Activated CD8-positive, alpha-beta T cell treated with anti-CD3 and anti-CD28 coated beads, Interleukin-2, amount 10 ng/mL, durations not matched to agents 7 days and 5 days (primary cell): ENCODE measurements at places on chromosomes 12 and 14. TPM values are rescaled to one million over a fixed set of nuclear protein-coding genes. Genes with fewer than 3 reads are reported as not detected.

DNA sequence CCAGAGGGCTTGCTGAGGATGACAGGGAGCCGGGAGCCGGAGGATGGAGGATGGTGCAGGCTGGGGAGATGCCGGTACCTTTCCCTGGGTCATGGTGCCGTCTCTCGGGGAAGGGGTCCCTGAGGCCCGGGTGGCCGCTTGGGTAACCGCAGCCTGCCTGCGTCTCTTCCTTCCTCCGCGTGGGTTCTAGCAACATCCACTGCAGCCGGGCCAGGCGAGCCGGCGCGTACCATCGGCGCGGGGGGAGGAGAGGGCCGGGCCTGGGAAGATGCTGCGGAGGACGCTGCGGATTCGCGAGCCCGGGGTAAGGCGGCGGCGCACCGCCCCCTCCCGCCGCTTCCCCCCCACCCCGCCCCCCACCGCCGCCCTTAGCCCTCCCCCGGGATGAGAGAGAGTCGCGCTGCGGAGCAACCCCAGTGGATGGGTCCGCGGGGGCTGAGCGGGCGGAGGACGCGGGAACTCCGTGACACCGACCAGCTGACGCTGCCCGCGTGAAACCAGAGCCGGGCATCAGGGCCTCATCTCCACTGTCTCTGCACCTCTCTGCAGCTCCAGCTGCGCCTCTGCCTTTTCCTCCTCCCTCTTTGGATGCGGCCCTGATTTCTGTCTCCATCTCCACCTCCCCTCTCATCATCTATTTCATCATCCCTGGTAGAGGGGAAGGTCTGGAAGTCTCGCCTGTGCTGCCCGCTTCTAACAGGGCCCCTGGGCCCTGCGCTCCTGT, at the start of gene FAIM2:
FAIM2 (minus strand) TSS at position 201 of the 724 bp plus-strand sequence; CDS start at position 93, 108 bp downstream.
- H3K4me1 ChIP-seq, result peaks cover 17% of the 10 kb centered on the region
- H3K27me3 ChIP-seq, result peaks cover 14% of the 10 kb centered on the region
- peak within 1 kb of the TSS; percentile 67 for H3K4me3 ChIP-seq
- no peaks in the 10 kb centered on the region for H3K36me3 ChIP-seq

DNA sequence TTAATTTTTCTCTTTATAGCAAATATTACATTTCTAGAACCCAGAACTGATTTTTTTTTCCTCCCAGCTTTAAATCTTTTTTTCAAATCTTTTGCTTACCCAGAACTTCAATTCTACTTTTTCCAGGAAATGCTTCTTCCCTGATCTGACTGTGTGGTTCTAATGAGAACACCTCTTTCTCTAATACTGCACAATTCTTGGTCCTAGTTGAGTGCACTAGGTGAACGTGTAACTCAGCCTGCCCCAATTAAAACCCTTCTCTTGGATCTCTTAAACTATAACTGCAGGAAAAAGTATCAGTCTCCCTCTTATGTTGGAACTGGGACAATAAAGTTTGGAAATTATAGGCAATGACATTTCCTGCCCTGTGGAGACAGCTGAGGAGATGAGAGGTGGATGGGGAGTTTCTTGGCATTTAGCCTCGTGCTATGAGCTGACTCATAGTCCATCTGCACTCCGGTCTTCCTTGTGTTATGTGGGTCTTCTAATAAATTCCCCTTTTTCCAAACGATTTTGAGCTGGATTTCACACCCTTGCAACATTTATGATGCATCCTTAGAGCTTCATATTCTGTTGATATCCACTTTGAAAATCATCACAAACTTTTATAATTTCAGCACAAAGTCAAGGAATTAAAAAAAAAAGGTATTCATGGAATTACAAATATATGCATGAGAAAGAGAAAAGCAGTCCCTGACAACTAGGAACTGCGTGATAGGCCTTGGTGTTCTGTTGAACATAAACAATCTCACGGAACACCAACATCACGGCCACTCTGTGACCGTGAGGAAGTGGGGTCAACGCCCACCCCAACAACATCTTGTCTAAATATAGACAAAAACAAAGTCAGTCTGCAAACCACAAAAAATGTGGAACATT, 52.4 kb downstream of the BRMS1L start:
- H3K36me3 ChIP-seq, result no peaks in the 10 kb centered on the region
- no peaks in the 10 kb centered on the region for H3K27me3 ChIP-seq
- H3K4me3 ChIP-seq, result no peak overlapping the region
- peaks cover 13% of the 10 kb centered on the region for H3K4me1 ChIP-seq

- no peak for DNase-seq
- no peak overlapping the region for H3K4me3 ChIP-seq
- H3K36me3 ChIP-seq, result peaks cover 2% of the 10 kb centered on the region
- H3K4me1 ChIP-seq, result peaks cover 14% of the 10 kb centered on the region
Measured at GRCh38 chr12:52267699-52268098, 6.7 kb upstream of the KRT86 start.

GRCh38 chr14:31265701-31266398, 58.3 kb upstream of the HECTD1 start:
- DNase-seq, result no peak
- H3K27ac ChIP-seq, result no peak overlapping the region
- no peaks in the 10 kb centered on the region for H3K36me3 ChIP-seq
- no peak overlapping the region for H3K4me3 ChIP-seq

The KRT75 gene
- not detected for total RNA-seq

GRCh38 chr12:89492883-89493282, 31.7 kb downstream of the GALNT4 start:
- H3K36me3 ChIP-seq, result peaks cover 42% of the 10 kb centered on the region
- DNase-seq, result no peak
- H3K4me1 ChIP-seq, result peaks cover 17% of the 10 kb centered on the region
- H3K4me3 ChIP-seq, result no peak overlapping the region

The OLR1 gene
- not detected for total RNA-seq

- DNase-seq, result peak; percentile 79
- peak overlapping the region; percentile 39 for H3K27ac ChIP-seq
- H3K4me1 ChIP-seq, result peaks cover 55% of the 10 kb centered on the region
- H3K27me3 ChIP-seq, result no peaks in the 10 kb centered on the region
- peaks cover 3% of the 10 kb centered on the region for H3K36me3 ChIP-seq
Measured at GRCh38 chr12:107402041-107403022, 283.3 kb upstream of the PWP1 start.

The ETFBKMT gene
- total RNA-seq, result 1.0 TPM

The RFX4 gene
- total RNA-seq, result not detected

DNA sequence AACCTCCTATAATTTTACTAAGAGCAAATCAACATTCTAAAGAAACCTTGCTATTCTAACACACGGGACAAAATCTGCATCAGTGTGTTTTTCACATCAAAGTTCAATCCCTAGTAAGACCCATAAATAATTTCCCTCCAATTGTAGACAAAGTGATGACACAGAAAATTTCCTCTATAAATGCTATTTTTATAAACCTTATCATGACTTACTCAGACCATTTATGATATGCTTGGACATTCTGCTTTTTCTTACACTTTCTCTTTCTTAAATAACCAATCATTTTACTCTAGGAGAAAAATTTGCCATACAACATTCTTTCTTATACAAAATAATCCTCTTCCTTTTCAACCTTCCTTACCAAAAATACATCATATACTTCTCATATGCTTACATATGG, 67.0 kb downstream of the SDR9C7 start:
- no peak overlapping the region for H3K27ac ChIP-seq
- no peak for DNase-seq
- H3K27me3 ChIP-seq, result peaks cover 5% of the 10 kb centered on the region

DNA sequence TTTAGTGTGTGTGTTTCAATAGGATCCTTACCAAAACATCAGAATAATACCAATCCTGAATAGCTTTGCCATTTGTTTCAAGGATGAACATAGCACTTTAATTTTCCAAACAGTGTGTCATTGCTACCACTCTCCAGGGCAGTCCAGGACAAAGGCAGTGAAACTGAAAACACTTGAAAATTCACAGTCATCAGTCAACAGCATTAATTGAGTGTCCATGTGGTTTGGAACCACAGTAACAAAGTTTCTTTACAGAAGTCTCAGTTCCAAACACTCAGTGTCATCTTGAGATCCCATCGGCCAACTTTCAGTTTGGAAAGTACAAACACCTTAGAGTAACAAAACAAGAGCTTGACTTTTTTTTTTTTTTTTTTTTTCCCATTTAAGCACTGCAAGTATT, 228.4 kb upstream of the SOX5 start:
- DNase-seq, result no peak
- no peaks in the 10 kb centered on the region for H3K36me3 ChIP-seq
- H3K4me1 ChIP-seq, result no peaks in the 10 kb centered on the region

GRCh38 chr14:60485598-60486251, at the start of gene C14orf39:
TSS of gene C14orf39 (minus strand) at chr14:60486063. CDS start at chr14:60485078, 985 bp downstream.
- peaks cover 4% of the 10 kb centered on the region for H3K4me1 ChIP-seq
- H3K4me3 ChIP-seq, result peak within 1 kb of the TSS; percentile 20
- H3K27ac ChIP-seq, result no peak within 1 kb of the TSS

DNA sequence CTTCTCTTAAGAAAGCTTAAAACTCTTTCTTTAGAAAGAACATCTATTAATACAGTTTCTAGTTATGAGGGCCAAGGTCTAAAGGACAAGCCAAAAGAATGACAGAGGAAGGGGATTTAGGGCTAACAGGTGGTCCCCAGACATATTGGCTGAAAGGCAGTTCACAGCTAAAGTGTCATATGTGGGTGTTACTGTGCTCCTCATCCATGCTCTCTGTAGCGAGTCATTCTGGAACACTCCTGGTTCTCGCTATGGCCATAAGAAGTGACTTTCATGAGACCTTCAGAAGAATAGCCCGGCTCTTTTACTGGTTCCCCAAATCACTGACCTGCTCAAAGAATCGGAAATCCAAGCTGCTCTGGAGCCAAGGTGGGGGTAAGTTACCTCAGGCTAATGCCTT, 55.0 kb downstream of the TBK1 start:
- no peaks in the 10 kb centered on the region for H3K4me1 ChIP-seq
- peaks cover 10% of the 10 kb centered on the region for H3K27me3 ChIP-seq
- DNase-seq, result no peak

DNA sequence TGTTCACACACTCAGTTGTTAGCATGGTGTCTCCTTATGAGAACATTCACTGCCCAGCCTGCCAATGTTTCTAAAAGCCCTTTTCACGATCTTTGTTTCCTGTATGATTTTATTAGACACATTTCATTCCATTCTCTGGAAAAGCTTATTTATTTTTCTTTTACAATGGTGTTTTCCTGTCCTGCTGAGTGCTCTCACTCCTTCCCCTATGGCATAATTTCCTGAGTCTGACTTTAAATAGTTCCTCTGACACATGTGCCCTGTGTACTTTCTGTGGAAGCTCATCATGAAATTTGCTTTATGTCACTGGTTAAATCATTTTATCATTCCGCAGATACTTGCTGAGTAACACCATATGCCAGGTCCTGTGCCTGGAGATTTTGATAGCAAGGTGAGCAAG, 612.0 kb downstream of the FLRT2 start:
- H3K27ac ChIP-seq, result no peak overlapping the region
- H3K36me3 ChIP-seq, result no peaks in the 10 kb centered on the region

DNA sequence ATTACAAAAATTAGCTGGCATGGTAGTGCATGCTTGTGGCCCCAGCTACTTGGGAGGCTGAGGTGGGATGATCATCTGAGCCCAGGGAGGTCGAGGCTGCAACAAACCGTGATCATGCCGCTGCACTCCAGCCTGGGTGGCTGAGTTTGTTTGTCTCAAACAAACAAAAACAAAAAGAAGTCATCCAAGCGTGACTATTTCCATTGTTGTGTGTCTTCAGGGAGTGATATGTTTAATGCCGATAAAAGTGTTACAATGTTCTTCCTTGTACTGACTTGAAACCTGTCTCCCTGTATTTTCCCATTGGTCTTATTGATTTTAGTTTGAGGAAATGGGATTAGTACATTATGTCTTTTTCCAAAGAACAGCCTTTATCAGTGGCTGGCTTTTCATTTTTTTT, 75.6 kb upstream of the USP44 start:
- H3K27me3 ChIP-seq, result no peaks in the 10 kb centered on the region
- no peaks in the 10 kb centered on the region for H3K36me3 ChIP-seq
- no peak overlapping the region for H3K27ac ChIP-seq
- H3K4me1 ChIP-seq, result no peaks in the 10 kb centered on the region

GRCh38 chr12:132429946-132430643, 59.9 kb upstream of the FBRSL1 start:
- peak overlapping the region; percentile 8 for H3K4me3 ChIP-seq
- H3K36me3 ChIP-seq, result no peaks in the 10 kb centered on the region
- peaks cover 8% of the 10 kb centered on the region for H3K27me3 ChIP-seq

The HCAR1 gene
- 0.08 TPM for total RNA-seq

GRCh38 chr14:30610787-30611343, 11.3 kb upstream of the SCFD1 start:
- H3K4me1 ChIP-seq, result no peaks in the 10 kb centered on the region
- H3K36me3 ChIP-seq, result peaks cover 31% of the 10 kb centered on the region
- H3K27me3 ChIP-seq, result no peaks in the 10 kb centered on the region
- H3K4me3 ChIP-seq, result no peak overlapping the region
- H3K27ac ChIP-seq, result no peak overlapping the region

DNA sequence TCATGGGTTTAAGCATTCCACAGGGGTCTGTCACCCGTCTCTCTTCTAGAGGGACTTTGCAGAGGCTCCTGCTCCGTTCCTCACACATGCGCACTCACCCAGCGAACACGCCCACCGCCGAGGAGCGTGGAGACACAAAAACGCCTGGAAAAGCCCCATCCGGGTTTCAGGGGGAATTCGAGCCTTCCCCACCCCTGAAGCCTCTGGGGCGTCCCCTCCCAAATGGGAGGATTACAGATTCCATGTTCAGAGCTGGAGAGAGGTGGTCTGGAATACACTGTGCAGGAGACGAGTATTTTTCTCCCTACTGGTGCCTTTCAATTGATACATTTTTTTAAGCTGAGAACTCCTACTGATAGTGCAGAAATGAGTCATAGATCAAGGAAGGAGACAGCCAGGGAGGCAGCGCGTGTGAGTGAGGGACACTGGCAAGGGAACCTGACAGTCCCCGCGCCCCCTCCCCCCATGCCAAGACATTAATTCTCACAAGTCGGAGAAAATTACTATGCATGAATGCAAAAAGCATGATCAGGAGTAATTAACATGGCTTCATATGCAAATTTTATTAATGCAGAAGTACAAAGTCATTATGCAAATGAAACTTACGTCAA, 36.9 kb downstream of the BCL11B start:
- peak overlapping the region; percentile 88 for H3K27ac ChIP-seq

DNA sequence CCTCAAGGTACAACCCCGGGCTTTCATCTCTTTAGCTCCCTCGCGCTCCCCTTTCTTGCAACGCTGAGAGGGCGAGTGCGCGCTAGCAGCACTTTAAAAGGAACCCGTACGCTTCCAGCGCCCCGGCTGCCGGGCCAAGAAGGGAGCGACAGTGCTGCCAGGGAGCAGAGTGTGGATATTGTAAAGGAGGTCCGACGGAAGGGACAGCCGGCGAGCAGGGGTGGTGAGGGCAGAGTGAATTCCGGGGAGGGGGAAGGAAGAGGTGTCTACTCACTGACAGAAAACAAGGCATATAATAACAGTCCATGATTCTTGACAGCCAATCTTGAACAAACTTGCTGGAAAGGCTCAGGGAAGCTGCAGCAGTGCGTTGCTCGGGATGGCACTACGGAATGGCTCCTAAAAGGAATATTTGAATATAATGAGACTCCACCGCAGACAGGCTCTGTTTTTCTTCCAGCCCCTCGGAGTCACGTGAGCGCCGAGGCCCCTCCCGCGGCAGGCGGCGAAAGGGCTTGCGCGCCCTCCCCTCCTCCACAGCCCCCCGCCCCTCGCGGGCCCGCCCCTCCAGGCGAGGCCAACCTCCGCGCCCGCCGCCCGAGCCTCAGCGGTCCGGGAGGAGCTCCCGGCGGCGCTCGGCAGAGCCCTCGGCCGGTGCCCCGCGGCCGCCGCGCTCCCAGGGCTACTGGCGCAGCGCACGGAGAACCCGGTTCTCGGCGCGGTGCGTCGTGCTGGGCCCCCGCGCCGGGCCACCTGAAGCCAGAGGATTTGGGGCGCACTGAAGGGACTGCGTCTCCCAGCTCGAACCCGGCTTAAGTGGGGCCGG, 3.4 kb downstream of the BMP4 start:
- peak overlapping the region; percentile 70 for H3K4me3 ChIP-seq
- H3K36me3 ChIP-seq, result no peaks in the 10 kb centered on the region
- H3K4me1 ChIP-seq, result peaks cover 36% of the 10 kb centered on the region
- no peak overlapping the region for H3K27ac ChIP-seq
- peaks cover 63% of the 10 kb centered on the region for H3K27me3 ChIP-seq
- no peak for DNase-seq

The PCBP2 gene
- total RNA-seq, result 836 TPM

The GRIP1 gene
- total RNA-seq, result 0.29 TPM
